ENCODE measurements at places on chromosomes 16 and 17.

- DNase-seq = no peak
These were observed 13.4 kb upstream of the SLC38A8 start for GRCh38 chr16:84055801-84056634.

DNA sequence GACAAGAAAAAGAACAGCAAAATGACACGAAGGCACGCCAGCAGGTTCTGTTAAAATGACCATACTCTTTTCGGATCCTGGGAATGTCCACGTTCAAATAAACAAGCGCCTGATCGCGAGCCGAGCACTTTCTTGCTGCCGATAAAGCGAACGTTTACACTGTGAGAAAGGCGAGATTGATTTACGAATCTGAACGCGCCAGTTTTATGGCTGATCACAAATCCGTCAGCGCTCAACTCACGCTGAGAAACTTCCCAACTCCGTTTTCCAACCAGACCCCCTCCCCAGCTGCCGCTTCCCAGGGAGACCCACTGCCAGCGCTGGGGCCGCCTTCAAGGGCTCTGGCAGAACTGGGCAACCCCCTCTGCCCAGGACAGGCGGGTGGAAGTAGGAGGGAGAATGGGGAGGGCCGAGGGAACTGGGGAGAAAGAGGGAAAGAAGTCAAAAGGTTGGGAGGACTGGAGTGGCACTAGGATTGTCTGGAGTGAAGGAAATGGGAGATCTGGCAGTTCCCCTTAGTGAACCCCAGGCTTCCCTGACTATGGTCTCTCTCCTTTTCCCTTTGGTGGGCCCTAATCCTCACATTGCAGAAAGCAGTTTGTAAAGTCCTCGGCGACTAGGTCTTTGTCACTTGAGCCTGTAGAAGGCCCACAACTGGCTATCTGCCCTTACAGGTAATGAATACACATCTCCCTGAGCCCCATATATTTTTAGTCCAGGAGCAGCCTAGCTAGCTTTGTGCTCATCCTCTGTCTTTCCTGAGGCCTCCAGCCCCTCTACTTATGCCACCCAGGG lies 6.9 kb downstream of the HOXB4 start:
- no peak for DNase-seq

DNA sequence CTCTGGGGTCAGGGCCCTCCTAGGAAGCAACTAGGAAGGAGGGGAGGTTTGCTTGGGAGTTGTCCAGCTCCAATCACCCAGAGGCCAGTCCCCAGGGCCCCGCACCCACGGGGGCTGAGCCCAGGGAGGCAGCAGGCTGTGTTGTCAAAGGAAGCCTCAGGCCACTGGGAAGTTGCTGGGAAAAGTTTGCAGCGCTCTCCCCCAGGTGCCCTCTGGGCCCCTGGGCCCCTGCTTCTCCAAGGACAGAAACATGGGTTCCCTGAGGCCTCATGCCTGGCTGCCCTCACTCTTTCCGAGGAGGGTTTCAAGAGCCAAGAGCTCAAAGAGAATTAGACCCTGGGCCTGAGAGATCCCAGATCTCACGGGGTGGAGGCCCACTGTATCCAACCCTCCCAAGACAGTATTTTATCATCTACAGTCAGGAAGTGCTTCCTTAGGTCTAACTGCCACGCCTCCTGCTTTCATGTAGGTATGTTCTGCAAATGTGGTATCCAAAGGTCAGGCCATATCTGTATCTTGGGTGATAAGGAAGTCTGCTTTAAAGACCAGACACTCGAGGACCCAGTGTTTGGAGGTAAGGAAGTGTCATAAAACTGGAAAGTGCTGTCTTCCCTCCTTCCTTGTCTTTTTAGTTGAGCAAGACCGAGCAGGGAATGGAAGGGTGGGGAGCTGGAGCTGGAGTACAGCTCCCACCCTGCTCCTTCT lies 44.2 kb upstream of the ZNF423 start:
- DNase-seq = no peak

DNA sequence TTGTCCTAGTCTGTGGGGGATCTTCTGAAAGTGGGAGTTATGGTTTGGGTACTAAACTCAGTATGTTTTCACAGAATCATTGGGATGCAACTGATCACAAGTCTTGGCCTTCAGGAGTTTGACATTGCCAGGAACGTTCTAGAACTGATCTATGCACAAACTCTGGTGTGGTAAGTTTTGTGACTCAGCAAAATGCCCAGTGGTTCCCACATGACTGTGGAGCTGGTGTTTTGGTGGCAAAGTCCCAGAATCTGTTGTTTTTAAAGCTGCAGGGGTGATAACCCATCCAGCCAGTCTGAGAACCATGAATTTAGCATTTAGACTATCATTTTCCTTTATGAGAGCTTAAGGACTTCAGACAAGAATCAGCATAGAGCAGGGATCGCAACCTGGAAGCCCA lies 40.6 kb downstream of the GDE1 start:
- no peak for DNase-seq

GRCh38 chr17:17032131-17032692 lies 10.0 kb upstream of the MPRIP start:
- no peak for DNase-seq

DNA sequence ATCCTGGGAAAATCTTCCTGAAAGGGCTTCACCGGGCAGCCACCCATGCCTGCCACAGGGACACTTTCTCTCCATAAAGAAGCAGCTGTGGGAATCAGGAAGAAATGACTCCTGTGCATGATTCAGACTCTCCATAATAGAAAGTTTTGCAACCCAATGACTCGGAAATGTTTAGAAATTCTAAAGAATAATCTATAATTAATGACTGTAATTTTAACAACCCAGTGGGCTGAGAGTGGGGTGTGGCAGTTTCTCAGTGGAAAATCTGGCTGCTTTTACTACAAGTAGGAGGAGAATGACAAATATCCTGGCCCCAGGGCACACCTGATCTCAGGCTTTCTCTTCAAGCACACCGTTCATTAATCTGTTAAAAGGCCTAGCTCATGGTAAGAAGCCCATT lies 25.7 kb downstream of the IRF8 start:
- DNase-seq = no peak

GRCh38 chr16:88859381-88860091 lies 2.6 kb downstream of the TRAPPC2L start:
- DNase-seq = no peak

DNA sequence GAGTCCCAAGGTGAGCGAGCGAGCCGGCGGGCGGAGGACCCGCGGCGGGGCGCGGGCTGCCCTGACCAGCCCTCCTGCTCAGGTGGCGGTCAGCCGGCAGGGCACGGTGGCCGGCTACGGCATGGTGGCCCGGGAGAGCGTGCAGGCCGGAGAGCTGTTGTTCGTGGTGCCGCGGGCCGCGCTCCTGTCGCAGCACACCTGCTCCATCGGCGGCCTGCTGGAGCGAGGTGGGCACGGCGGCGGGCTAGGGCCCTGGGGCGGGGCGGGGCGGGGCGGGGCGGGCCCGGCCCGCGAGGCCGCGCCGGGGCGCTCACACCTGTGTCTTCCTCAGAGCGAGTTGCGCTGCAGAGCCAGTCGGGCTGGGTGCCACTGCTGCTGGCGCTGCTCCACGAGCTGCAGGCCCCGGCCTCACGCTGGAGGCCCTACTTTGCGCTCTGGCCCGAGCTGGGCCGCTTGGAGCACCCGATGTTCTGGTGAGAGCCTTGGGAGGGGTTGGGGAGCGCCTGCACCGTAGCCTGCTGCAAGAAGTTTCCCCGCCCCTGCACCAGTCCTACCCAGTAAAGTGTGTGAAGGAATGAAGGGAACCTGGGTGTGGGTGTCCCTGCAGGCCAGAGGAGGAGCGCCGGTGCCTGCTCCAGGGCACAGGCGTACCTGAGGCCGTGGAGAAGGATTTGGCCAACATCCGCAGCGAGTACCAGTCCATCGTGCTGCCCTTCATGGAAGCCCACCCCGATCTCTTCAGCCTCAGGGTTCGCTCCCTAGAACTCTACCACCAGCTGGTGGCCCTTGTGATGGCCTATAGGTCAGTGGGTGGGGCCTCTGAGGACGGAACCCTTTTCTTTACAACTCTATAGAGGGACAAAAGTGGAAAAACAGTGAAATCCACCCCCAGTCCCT lies 802 bp downstream of the SETD6 start:
- DNase-seq = no peak

- DNase-seq = no peak
These were observed 202 bp downstream of the CEP131 start for GRCh38 chr17:81222620-81222905.

- DNase-seq = no peak
These were observed 53.9 kb upstream of the CRISPLD2 start for GRCh38 chr16:84765616-84766580.

- peak; percentile 6 for DNase-seq
These were observed 60.8 kb downstream of the TEX14 start for GRCh38 chr17:58630883-58631522.

DNA sequence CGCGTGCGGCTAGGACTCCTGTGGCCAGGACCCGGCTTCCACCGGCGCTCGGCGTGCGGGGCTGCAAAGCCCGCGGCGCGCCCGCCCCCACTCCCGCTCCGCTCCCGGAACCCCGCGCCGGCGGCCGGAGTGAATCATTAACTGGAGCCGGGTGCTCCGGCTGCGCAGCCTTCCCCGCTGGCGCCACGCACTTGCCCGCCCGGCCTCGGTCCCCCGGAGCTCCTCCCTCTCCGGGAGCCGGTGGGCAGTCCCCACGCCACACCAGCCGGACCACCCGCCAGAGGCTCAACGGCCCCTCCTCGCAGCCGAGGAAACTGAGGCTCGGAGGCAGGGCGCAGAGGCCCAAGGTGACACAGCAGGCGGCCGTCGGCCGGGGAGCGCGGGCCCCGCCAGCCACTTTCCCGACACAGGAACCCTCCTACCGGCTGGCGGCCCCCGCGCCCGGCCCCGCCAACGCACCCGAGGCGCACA lies 580 bp downstream of the BCAR1 start:
- DNase-seq = no peak

DNA sequence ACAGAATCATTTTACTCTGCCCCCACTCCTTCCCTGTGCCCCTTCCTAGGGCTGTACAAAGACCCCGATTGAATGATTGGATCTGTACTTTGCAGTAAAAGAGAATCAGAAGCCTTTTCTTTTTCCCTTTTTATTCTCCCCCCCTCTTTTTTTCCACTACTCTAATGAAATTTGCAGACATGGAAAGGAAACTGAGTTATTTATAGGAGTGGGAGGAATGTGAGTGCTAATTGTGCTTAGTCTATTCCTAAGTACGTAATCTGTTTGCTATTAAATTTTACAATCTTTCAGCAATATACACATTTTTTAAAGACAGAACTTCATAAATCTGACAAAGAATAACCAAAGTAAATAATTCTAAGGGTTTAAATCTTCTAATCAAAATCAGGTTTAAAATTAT lies 314.3 kb downstream of the MAP2K6 start:
- no peak for DNase-seq

DNA sequence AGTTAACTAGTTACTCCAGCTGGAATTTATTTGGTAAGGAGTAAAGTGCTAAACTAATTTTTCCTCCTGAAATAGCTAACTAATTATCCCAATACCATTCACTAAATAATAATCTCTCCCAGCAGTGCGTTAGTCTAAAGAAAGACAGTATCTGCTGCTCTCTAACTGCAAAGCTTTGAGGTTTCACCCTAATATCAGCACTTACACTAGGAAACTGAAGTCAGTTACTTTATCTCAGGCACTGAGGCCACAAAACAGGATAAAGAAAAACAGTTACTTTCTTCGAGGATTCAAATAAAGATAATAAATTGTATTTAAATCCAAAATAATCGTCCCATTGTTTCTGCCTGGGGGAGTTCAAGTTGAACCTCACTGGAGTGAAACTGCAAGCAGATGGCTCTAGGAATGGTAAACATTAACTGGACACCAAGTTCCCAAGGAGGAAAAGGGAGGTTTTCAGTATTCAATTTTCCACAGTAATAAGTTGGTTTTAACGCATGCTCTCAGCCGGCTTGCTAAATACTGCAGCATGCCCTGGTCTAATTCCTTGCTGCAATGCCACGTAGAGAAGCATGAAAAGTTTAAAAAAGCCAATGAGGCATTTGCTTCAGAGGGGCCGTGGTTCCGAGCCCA lies 20.0 kb upstream of the FOXJ1 start:
- no peak for DNase-seq

DNA sequence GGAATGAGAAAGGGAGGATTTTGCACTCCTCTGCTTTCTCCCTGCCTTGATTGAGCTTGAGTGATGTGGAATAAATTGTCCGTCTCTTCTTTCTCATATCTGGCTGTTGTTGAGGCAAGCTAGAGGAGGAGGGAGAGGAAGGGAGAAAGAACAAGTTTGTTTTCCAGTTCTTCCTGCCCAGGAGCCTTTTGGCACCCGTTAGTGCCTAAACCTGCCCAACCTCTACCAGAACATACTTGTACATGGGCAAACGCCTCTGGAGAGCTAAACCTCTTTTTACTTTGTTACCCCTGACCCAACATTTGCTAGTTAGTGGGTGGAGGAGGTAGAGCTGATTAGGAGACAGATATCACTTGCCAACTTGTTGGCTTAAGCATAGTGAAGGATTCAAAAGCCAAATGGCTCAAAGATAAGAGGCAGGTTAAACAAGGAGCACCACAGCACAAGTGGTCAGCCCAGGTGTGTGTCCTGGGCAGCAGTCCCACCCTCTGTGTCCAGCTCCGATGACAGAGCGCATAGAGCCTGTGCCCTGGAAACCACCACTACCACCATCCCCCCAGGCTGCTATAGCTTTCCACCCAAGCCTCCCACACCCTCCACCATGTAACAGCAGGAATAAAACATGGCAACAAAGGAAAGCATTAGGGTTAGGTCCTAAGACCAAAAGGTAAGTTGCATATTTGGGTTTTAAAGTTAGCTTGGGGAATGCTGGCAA lies 6.5 kb downstream of the ODF4 start:
- no peak for DNase-seq

DNA sequence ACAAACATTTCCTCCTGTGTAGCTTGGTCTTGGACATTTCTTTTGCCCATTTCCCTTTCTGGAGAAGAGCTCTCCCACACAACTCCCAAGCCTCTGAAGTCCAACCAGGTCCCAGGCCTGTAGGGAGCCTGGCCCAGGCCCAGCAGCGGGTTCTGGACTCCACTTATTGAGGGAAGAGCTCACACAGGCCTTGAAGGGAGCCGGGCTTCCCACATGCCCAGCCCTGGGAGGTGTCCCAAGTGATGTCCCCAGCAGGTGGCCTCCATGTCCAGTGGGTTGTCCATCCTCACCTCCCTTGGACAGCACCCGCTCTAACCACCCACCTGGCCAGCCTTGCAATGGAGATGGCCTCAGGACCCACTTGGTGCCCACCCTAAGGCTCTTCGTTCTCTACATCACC lies 5.9 kb upstream of the EPX start:
- no peak for DNase-seq
